Activated CD4-positive, alpha-beta T cell treated with anti-CD3 and anti-CD28 coated beads for 36 hours (primary cell): ENCODE measurements at places on chromosomes 2 and 18.

- no peak for DNase-seq
Measured at GRCh38 chr2:94997981-94998930, 27.3 kb upstream of the MAL start.

DNA sequence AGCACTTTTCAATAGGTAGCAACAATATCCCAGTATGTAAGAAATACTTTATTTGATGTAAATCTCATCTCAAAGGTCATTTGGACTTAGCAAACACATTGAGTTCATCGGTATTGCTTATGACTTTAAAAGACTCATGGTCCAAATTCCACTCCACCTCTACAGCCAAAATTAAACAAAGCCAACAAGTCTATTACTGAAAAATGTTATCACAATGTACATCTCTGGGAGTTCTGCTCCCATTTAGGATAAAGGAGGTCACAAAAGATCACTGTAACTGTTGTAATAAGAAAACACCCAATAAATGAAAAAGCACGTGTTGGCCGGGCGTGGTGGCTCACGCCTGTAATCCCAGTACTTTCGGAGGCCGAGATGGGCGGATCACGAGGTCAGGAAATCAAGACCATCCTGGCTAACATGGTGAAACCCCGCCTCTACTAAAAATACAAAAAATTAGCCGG is 50.0 kb downstream of the ESCO1 start:
- DNase-seq: no peak

DNA sequence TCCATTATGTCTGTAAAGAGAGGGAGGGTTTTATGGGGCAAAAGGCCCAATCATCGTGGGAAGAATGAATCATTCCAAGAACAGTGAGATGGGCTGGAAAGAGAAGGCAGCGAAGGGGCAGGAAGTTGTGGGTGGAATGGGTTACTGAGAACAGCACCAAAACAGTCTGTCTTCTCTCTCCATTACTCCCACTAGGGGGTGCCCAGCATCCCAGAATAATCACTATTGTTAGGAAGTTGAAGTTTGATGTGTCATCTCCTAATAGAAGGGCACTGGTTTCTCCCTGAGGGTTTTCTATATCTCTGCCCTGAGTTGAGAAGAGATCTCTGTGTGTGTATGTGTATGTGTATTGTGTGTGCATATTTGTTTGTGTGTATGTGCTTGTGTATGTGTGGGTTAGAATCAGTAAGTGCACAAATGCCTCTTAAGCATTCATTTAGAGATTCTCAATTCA is 76.6 kb upstream of the MAP4K3 start:
- DNase-seq: peak; percentile 84

- DNase-seq: no peak
Measured at GRCh38 chr2:174605687-174606086, 8.1 kb upstream of the WIPF1 start.

- DNase-seq: peak; percentile 9
Measured at GRCh38 chr2:235347691-235348090, 146.2 kb upstream of the AGAP1 start.

GRCh38 chr2:127410871-127411652 is 7.2 kb upstream of the PROC start:
- DNase-seq: peak; percentile 36
